GM23338 (cell line): ENCODE measurements at places on chromosomes 2 and 18. TPM values are rescaled to one million over a fixed set of nuclear protein-coding genes. Genes with fewer than 3 reads are reported as not detected.

- no peak for DNase-seq
Measured at GRCh38 chr2:193808877-193809276, 1614.1 kb upstream of the TMEFF2 start.

DNA sequence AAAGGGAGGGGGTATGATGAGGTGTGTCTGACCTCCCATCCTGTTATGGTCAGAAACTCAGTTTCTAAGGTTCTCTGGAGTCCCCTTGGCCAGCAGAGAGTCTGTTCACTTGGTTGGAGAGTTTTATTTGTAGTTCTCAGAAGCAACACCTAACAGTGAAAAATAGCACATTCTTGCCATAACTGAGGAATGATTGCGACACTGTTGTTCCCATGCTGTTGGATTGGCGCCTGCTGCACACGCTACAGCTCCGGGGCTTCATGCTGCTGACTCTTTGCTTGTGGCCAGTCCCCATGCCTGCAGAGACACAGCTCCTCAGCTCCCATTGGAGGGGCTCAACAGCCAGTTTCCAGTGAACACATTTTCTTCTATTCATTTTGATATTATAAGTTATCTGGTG is 42.1 kb downstream of the TPGS2 start:
- DNase-seq, result no peak

DNA sequence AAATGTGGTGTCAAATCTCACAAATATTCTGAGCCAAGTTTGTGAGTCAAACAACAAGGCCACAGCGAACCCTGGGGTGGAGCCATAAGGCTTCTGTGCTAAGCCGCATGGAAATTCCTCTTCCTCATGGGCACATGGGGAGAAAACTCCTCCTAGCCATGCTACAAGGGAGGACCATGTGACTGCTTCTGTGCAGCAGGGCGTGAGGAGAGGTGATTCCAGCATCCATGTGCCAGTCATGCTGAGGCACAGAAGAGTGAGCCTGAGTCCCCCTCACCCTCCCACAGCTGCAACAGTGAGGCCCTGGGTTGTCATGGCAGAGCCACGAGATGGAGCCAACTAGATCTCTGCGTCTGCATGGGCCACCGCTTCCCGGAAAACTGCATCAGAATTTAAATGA is 488.8 kb upstream of the RAB6C start:
- DNase-seq, result peak; percentile 2

DNA sequence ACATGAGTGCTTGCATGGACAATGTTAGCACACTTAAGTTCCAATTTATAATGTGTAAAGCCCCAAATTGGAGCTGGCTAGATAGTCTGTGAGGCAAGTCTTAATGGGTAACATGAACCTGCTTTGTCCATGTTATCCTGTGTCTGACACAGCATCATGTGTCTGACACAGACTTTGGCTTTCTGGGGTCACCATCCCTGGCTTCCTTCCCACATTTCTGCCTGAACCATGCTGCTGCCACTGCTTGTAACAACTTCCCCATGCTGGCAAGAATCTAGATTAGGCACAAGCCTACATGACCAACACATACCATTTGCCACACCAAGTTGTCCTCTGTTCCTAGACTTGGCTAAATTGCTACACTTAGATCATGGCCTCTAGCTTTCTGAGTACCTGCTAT is 49.8 kb upstream of the ZBTB7C start:
- DNase-seq, result no peak

GRCh38 chr18:48547531-48547981 is 8.7 kb downstream of the CTIF start:
- no peak for DNase-seq

DNA sequence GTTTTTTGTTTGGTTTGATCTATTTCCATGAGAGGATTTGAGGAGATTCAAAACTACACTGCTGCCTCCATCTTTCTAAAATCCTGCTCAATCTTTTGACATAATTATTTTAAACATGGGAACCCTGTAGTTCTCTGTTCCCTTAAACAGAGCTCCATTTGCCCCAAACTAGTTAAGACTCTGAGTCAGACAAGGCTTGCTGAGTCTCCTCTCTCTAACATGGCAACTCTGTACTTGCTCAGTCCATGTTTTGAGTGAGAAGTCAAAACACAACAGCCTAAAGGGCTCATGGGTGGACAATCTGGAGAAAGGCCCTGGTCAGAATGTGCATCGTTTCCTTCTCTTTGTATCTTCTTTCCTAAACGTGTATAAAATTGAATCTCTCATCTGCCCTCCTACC is 7.1 kb upstream of the STAMBP start:
- no peak for DNase-seq

DNA sequence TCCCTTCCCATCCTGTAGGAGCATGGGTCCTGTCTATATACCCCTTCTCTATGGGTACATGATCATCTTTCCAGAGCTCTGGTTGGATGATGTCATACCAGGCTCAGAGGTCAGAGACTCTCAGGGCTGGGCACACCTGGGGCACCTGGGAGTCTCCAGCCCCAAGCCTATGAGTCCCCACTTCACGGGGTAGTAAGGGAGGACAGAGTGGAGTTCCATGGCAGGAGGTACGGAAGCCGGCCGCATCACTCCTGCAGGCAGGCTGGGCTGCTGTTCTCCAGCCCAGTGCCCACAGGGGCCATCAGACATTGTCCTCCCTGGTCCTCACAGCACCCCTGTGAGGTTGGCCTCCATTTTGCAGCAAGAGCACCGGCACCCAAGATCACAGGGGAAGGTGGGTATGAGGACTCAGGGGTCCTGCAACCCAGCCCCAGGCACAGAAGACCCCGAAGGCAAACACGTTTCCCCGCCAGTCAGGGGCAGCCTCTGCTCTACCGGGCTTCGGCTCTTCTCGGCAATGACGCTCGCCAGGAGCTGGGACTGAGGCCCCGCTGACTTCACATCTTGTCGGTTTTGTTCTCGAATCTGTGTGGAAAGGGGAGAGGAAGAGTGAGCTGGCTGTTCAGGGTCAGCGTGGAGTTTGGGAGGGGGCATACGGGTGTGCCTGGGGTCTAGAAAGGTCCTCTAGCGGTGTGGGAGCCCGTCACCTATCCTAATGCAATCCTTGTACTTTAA is 91.5 kb downstream of the ADD2 start:
- DNase-seq, result no peak

DNA sequence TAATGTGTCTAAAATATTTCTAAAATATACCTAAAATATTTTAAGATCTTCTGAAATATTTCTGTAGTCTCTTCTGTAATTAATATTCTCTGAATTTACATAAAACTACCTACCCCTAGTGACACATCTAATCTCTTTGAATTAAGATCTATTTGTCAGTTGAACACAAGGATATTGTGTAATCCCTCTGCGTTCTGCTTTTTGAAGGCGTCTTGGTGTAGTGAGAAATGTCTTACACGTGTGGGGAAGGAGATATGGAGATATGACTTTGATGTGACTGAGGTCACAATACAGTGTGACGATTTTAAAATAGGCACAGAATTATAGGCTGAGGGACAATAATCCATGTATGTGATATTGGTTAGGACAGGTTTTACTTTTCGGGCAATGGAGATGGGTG is 79.8 kb downstream of the DOK6 start:
- no peak for DNase-seq

DNA sequence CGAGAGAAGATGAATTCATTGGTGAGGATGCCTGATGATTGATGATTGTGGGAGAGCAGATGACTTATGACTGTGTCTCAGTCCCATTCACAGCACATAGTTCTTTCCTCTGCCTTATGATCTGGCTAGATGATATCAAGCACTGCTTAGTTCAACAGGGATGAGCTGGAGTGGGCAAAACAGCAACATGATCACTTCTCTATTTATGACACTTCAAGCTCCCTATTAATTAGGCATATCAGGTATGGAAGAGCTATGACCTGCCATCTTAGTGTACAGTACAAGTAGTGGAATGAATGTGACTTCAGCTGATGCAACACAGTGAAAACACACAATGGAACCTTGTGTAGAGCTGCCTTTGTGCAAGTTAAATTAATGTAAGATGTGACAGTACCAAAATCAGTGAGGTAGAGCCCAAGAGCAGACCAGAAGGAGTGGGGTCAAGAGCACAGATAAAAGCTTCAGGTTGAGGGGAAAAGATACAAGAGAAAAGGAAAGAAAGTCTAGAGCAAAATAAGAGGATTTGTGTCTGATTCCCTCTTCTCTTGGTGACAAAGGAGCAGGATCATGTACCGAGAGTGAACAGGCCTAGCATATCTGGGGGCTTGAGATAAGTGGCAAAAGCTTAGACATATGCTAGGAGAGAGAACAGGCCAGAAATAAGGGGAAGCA is 93.0 kb upstream of the MYO3B start:
- no peak for DNase-seq

DNA sequence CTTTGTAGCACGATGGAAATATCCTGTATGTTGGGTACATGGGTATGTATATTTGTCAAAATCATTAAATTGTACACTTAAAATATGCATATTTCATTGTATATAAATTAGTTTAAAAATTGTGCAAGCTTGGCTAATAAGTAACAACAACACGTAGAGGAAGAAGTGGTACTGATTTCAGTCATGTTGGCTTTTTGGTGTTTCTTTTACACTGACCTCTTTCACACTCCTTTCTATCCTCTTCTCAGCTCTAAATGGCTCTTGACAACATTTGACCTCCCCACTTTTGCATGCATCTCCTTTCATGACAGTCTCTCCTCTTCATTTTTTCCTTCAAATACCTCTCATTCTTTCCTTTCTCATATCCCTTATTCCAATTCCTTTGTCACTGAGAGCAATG is 801.4 kb upstream of the ZEB2 start:
- DNase-seq, result no peak

- no peak for DNase-seq
Measured at GRCh38 chr18:62018034-62018758, 125.4 kb upstream of the RNF152 start.

DNA sequence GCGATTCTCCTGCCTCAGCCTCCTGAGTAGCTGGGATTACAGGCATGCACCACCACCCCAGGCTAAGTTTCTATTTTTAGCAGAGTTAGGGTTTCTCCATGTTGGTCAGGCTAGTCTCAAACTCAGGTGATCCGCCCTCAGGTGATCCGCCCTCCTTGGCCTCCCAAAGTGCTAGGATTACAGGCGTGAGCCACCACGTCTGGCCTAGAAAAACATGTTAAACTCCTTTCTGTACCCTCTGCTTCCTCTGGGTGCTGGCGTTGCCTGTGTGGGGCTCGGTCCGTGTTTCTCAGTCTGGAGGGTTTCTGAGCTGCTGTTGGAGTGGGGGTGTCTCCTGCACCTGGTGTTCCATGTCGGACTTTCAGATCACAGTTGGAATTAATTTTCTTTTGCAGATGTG is 17.9 kb downstream of the LDLRAD4 start:
- no peak for DNase-seq

DNA sequence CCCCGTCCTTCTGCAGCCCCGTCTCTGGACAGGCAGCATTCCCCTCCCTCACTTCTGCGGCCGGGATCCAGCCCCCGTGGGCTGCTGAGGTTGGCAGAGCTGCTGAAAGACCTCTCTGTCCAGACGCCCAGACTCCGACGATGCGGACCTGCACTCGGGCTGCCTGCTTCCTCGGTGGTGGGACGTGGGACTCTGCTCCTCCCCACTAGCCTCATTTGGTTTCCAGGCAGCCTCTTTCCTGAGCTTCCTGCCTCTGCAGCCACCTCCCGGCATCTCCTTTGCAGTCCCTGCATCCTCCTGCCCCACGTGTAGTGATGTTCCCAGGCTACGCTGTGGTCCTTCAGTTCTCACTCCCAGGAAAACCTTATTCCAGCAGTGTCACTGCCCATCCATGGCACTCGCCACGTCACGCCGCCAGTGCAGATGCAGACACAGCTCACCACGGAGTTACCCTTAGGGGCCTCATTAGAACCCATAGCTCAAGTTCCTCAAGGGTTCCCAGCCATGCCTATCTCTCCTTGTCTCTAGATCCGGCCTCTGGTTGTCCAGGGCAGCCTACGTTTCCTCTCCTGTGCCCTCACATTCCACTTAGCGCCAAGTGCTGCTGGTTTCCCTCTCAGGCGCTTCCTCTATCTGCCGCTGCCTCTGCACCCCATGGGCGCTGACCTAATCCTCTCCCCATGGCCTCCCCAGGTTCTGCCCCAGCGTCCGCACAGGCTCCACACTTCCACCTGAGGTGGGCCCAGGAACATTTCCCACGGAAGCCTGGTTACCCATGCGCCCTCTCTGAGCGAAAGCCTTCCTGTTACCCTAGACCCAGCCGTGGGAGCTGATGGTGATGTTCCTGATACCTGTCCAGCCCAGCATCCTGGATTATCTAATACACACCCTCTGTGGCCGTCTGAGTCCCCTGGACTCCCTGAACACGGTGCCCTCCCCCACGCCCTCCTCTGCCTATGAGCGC is 318.3 kb upstream of the MYT1L start:
- DNase-seq, result no peak

DNA sequence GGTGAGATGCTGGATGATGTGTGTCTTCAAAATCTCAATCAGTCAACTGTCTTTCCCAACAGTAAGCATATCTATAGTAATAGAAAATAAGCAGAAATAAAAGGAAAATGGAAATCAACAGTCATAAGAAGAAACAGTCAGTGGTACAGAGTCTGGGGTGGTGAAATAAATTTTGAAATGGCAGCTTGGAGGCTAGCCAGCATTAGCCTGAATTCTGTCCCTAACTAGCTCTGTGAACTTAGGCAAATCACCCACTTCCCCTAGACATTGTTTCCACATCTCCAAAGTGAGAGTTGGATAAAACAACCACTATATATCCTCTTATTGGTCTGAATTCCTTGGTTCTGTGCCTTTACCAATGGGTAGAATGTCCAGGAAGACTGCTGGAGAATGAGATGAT is 189.7 kb upstream of the REV1 start:
- no peak for DNase-seq

DNA sequence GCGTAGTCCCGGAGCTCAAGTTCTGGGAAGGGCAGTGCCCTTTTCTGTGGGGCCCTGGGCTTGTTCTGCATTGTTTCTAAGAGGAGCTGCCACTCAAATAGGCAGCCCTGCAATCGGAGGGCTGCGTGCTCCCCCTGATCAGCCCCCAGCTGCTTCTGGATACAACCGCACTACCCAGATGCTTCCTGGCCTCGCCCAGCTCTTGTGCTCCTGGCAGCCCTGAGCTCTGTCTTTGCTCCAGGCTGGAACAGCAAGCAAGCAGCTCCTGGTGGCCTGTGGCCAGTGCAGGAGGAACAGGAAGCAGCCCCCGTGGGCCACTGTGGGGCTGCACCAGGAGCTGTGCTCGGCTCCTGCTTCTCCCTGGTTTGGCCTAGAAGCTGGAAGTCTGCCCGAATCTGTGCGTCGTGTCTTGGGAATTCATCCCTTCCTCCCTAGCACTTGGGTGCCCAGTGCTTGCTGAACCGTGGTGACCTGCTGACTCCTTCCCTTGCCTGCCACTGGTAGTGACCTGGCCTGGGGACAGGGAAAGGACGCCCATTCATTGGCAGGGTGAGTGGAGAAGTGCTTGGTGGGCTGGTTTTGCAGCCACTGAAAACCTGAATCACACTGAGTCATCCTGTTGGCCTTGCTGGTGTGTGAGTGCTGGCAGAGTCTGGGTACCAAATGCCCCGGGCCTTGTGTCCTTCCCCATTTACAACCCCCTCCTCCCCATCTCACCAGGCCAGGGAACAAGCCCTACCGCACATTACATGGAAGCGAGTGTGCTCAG is 27.3 kb upstream of the NTSR2 start:
- DNase-seq, result no peak

- no peak for DNase-seq
Measured at GRCh38 chr2:119525614-119526013, 1.3 kb upstream of the SCTR start.

HTR2B gene
- 0.16 and 0.47 TPM in 2 replicates for polyA plus RNA-seq

OR6B2 gene
- polyA plus RNA-seq, result not detected in 2 replicates

CFAP221 gene
- 0.65 and 0.96 TPM in 2 replicates for polyA plus RNA-seq

KCNS3 gene
- 20.6 and 23.2 TPM in 2 replicates for polyA plus RNA-seq

RND3 gene
- 42.3 and 48.2 TPM in 2 replicates for polyA plus RNA-seq

PAIP2B gene
- polyA plus RNA-seq, result 6.1 and 7.6 TPM in 2 replicates

SCG2 gene
- 0.18 TPM in 1 of 2 replicates, not detected in the other for polyA plus RNA-seq

ALLC gene
- polyA plus RNA-seq, result not detected in 2 replicates

RAB3GAP1 gene
- 22.5 and 25.1 TPM in 2 replicates for polyA plus RNA-seq

AKAIN1 gene
- polyA plus RNA-seq, result not detected in 2 replicates

ACKR3 gene
- polyA plus RNA-seq, result 0.57 and 1.0 TPM in 2 replicates
